ENCODE measurements at places on chromosomes 13 and 19.

DNA sequence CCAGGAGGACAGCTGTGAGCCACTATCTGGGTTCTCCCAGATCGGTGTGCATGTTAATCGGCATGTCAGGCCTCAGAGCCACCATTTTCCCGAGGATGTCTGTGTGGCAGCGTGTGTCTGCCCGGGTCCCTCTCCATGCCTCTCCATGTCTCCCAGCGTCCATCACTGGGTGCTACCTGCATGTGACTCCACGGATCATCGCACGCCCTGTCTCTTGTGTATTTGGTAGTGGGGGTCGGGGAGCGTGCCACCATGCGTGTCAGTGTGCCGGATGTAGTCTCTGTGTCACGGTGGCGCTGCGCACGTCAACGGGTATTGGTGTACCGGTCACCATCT is 5.9 kb downstream of the NFIX start:
- DNase-seq: no peak

- DNase-seq: no peak
Measured at GRCh38 chr19:42989851-42990250, 36.4 kb downstream of the PSG11 start.

DNA sequence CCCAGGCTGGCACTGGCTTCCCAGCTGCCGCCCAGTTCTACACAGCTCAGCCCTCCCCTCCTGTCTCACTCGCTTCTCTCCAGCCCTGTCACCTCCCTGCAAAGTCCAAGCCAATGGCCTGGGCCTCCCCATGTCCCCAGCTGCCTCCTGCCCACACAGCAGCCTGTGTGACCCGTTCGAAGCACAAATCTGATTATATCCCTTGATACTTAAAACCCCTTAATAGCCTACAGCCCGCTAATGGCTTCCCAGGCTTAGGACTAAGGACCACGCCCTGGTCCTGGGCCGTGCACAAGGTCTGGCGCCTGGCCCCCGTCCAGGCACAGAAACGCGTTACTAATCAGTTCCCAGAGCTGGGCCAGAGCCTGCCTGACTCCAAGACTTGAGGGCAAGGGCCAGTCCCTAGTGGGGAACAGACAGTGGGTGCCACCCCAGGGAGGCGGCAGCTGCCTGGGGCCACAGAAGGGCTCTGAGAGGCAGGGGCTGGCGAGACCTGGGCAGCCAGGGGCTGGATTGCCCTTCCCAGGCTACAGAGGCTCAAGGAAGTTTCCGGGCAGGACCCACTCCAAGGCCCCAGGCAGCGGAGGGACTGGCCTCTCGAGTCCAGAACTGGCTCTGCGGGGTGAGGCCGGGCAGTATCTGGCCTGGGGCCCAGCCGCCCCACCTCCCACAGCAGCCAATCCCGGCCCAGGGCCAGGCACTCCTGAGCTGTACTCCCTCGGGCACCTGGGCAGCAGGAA is 10.4 kb downstream of the XAB2 start:
- no peak for DNase-seq

DNA sequence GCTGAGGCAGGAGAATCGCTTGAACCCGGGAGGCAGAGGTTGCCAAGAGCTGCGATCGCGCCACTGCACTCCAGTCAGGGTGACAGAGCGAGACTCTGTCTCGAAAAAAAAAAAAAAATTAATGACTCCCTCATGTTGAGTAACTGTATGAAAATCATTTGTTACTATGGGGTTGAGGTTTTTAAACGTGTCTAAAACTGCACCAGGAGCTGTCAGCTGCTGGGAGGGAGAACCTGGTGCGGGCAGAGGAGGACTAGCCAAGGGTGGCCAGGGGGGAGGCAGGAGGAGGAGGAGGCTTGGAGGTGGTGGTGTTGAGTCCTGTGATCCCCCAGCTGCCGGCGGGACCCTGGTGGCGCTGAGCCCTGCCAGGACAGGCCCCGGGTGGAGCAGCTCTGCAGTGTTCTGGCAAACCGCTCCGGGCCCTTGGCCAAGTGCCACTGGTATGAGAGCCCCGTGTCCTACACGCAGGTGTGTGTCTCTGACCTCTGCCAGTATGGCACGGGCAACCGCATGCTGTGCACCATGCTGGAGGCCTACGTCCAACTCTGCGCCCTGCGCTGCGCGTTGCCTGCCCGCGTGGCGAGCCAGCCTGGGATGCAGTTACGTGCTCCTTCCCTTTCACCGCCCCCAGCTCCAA is 17.1 kb upstream of the FXYD3 start:
- no peak for DNase-seq

- DNase-seq: no peak
Measured at GRCh38 chr13:84362777-84363176, 480.5 kb upstream of the SLITRK1 start.

- DNase-seq: no peak
Measured at GRCh38 chr13:99665711-99666110, 164.4 kb downstream of the TM9SF2 start.

GRCh38 chr13:98869408-98870090 is 108.3 kb downstream of the DOCK9 start:
- no peak for DNase-seq

- no peak for DNase-seq
Measured at GRCh38 chr13:44078806-44079376, 199.2 kb downstream of the LACC1 start.

- no peak for DNase-seq
Measured at GRCh38 chr19:35167251-35168119, 12.9 kb downstream of the FXYD5 start.

- no peak for DNase-seq
Measured at GRCh38 chr13:105048677-105049076, 1486.8 kb downstream of the EFNB2 start.

GRCh38 chr19:19077103-19077502 is 13.3 kb downstream of the SLC25A42 start:
- DNase-seq: no peak

- no peak for DNase-seq
Measured at GRCh38 chr19:50725218-50725910, 2.2 kb downstream of the CLEC11A start.

GRCh38 chr13:64753233-64754000 is 2476.7 kb downstream of the PCDH9 start:
- DNase-seq: no peak

GRCh38 chr19:13554506-13555240 is 48.4 kb upstream of the CACNA1A start:
- no peak for DNase-seq

DNA sequence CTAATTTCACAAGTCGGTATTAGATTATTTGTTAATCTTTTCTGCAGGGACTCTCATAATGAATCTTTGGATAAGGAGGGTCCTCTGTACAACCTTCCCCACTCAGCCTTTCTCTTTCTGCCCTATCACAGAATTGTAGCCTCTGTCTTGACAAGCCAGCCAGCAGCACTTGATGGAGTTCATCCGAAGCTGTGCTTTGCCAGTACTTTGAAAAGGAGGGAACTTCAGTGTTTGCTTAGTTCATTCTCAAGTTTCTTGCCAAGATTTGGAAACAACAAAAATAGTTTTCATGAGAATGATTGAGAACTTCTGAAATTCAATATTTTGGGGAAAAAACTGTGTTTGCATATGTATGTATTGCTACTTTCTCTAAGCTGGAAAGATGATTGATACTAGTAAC is 69.3 kb upstream of the HMGB1 start:
- no peak for DNase-seq

All from activated CD8-positive, alpha-beta memory T cell treated with anti-CD3 and anti-CD28 coated beads for 48 hours (primary cell).